ENCODE measurements at places on chromosomes 7 and 10. TPM values are rescaled to one million over a fixed set of nuclear protein-coding genes. Genes with fewer than 3 reads are reported as not detected.

- DNase-seq: no peak
These were observed 124.4 kb downstream of the ADARB2 start for GRCh38 chr10:1612908-1613307.

DNA sequence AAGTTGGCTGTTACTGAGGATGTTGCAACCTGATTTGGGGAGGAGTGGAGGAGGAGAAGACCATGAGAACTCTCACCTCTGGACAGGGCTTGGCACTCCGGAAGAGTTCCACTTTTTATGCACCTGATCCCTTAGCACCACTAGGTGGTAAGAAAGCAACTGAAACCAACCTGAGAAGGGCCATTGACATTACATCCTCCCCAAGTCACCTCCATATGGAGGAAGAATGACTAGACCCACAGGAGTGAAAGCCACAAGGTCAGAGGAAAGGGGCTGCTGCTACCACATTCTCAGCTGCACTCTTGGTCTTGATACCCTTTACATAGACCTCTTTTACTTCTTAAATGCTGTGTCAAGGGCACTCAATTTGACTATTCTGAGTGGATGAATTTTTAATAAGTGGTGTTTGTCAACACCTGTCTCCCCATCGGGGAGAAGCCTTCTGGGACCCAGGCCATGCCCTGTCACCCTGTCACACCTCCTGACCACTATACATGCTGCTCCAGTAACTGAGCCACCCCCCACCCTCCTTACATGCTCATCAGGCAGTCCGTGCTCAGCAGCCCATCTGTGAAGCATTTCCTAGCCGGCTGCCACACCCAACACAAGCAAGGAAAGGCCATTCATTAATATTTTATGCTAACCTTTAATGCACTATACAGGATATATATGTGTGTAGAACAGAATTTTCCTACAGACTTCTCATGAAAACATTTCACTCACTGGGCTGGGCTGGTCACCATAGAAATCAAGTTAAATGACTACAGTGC is 362.9 kb downstream of the GFRA1 start:
- no peak for DNase-seq

- no peak for DNase-seq
These were observed 180.9 kb downstream of the PLXNA4 start for GRCh38 chr7:132395361-132395760.

GRCh38 chr7:152459724-152460251 is 24.0 kb upstream of the KMT2C start:
- no peak for DNase-seq

DNA sequence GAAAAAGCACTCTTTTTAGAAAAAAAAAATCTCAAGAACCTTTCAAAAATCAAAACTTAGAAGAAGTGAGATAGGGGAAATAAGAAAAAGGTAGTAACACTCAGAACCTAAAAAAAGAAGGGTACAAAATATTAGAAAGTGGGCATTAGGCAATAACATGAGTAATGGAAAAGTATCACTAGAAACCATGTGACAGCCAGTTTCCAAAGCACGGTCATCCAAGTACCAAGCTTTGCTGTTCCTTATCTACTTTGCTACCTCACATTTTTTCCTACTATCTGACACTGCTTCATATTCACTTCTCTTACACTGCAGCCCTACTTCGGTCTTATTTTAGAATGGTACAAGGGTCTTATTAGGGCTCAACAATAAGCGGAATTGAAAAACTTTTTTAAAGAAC is 30.3 kb downstream of the IMMP2L start:
- no peak for DNase-seq

DNA sequence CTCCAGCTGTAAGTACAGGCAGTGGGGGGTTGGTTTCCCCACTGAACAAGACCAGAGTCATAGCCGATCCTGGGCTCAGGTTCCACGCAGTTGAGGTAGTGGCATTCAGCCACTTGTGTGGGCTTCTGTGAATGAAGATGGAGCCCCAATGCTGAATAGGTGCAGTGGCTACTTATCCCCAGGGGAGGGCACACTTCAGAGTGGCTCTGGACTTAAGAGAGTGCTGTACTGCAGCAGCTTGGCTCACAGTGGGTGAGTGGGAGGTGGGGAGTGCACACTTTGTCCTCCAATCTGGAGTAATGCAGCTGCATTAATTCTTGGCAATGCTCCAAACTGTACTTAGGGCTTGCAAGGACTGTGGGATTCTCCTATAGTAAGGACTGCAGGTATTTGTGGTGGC is 81.9 kb downstream of the BUB3 start:
- no peak for DNase-seq

GRCh38 chr7:132518102-132518838 is 58.0 kb downstream of the PLXNA4 start:
- no peak for DNase-seq

- no peak for DNase-seq
These were observed 163.7 kb downstream of the SEMA3D start for GRCh38 chr7:85023066-85023712.

- peak; percentile 26 for DNase-seq
These were observed 54.1 kb downstream of the ZNF467 start for GRCh38 chr7:149719050-149719899.

- DNase-seq: peak; percentile 86
These were observed at the start of gene TBC1D12 for GRCh38 chr10:94402204-94402842. Gene TBC1D12, plus strand, starts transcription at chr10:94402541. Its CDS starts 73 bp downstream, at chr10:94402614.

GRCh38 chr10:133219782-133220181 is 10.2 kb upstream of the UTF1 start:
- DNase-seq: no peak

DNA sequence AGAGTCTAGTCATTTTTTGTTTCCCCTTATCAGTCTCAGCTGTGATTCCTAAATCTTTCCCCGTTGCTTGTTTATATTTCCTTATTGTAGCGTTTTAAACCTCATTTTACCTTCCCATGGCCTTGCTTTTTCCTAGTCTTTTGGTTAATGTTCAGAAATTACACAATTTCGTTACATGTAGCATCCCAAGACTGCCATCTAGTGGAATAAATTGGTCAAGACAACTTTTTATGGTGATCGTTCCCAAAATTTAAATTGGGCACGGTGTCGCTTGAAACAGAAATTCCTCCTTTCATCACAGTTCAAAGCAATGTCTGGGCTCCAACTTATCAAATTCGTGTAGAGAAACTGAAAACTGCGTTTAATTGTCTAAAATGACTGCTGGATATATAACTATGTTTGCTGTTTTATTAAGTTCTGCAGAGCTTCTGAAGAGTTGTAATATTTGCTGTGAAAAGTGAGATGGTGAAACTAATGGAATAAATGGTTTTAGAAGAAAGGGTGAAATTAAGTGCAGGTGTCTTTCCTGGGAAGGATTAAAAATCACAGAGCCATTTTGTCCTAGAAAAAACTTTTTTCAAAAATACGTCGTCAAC is 370.2 kb downstream of the PHF14 start:
- DNase-seq: no peak

The POM121L12 gene
- total RNA-seq: not detected

The PROSER2 gene
- 16.9 TPM for total RNA-seq

The ARHGEF35 gene
- 14.9 TPM for total RNA-seq

The FKBP6 gene
- total RNA-seq: not detected

The LIPN gene
- not detected for total RNA-seq

The CDHR3 gene
- 3.2 TPM for total RNA-seq

The PIK3AP1 gene
- total RNA-seq: 0.25 TPM

The SUPV3L1 gene
- total RNA-seq: 38.0 TPM

The HECTD2 gene
- 19.4 TPM for total RNA-seq

The CPA1 gene
- total RNA-seq: 1.1 TPM
